ENCODE measurements at places on chromosomes 6 and 20.
A peak's percentile ranks its signal among the peaks of the same experiment; 100 is the strongest.

DNA sequence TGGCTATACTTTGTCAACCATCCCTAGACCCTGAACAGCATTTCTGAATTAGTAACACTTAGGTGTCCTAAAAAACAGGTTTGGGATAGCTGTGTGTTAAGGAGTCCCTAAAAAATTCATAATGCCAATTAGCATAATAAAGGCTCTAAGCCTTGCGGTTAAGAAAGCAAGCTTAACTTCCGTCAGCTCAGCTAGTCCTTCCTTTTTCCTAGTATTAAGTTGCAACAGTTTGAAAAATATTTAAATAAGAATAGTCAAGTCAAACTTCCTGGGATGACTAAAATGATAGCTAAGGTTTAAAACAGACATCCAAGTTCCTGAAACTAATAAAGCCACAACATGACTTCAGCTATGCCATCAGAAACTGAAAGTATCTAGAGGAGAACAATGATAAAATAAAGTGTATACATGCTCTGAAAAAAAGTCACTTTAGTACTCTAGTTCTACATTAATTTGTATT lies 3.5 kb downstream of the AKIRIN2 start:
- no peak for DNase-seq

DNA sequence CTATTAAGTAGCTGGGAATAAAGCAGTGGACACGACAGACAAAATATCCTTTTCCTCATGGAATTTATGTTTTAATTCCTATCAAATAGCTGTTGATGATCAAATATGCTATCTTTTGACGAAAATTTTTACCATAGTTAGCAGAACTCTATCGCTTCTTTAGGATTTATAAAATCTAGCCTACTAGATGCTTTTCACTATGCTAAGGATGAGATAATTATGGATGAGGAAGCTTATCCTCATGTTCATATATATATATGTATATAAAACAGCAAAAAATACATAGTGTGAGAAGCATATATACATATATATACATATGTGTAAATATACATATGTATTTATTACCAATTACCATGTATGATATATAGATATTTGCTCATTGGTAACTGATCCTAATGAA lies 12.9 kb upstream of the PRSS16 start:
- no peak for DNase-seq

DNA sequence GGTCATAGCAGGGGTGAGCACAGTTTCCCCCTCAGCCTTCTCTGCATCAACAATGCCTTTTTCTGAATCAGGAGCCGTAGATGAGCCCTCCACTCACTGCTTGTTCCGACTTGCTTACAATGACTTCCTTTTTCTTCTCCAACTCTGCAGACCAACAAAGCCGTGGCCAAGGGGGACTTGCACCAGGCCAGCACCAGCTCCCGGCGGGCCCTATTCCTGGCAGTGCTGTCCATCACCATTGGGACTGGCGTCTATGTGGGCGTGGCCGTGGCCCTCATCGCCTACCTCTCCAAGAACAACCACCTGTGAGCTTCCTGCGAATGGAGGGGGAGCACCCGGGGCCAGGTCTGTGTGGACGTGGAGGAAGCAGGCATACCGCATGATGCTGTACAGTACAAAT lies 195.8 kb downstream of the SYNDIG1 start:
- no peak for DNase-seq

DNA sequence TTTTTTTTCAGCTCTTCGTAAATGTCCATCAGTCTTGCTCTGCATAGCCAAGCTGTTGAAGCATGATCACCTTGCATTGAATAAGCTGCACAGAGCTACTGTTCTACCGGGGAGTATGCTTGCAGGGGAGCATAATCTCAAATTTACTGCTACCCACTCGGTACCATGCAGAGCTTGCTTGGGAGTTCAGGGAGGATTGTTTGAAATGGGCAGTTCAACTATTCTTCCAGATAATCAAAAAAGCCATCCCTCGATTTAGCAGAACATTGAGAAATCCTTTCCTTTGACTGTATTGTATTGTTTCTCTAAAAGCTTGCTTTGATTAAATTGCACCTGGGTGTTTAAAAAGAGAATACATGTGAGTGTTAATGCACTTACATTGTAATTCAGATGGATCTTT lies 332.6 kb downstream of the UTRN start:
- DNase-seq, result no peak

DNA sequence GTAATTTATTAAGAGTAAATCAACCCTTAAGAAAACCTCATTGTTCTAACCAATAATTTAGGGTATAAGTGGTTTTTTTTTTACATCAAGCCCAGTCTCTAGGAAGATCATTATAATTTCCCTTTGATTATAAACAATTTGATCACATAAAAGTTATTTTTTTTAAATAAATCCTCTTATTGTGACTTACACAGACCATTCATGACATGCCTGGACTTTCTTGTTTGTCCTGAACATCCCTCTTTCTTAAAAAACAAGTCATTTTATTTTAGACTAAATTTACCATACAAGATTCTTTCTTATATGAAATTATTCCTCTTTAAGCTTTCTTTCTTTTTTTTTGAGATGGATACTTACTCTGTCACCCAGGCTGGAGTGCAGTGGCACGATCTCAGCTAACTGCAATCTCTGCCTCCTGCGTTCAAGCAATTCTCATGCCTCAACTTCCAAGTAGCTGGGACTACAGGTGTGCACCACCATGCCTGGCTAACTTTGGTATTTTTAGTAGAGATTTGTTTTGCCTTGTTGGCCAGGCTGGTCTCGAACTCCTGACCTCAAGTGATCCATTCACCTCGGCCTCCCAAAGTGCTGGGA lies 53.6 kb upstream of the AGPAT4 start:
- no peak for DNase-seq

GRCh38 chr20:36344517-36345132 lies 38.5 kb downstream of the DLGAP4 start:
- DNase-seq, result no peak

GRCh38 chr6:42781796-42782688 lies at the start of gene BICRAL:
TSS of gene BICRAL (plus strand) at chr6:42782052. CDS start at chr6:42822023, 39,971 bp downstream.
- peak; percentile 30 for DNase-seq

DNA sequence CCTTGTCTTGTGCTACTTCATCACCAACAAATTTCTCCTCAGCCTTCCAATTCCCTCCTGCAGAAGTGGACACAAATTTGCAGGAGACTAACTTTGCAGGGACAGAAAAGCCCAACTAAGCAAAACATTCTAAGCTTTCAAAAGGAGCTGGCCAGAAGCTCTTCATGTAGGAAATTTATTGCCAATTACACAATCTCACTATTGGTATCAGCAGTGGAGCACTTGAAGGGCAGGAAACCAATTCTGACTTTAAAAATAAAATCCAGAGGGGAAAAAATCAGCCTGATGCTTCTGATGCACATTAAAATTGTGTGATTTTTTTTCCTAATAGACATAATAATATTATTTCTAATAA lies 193.3 kb downstream of the LY86 start:
- no peak for DNase-seq

- no peak for DNase-seq
Measured at GRCh38 chr6:21836277-21836676, 242.7 kb downstream of the SOX4 start.

GRCh38 chr20:25580711-25581110 lies 4.6 kb downstream of the NINL start:
- DNase-seq, result no peak

DNA sequence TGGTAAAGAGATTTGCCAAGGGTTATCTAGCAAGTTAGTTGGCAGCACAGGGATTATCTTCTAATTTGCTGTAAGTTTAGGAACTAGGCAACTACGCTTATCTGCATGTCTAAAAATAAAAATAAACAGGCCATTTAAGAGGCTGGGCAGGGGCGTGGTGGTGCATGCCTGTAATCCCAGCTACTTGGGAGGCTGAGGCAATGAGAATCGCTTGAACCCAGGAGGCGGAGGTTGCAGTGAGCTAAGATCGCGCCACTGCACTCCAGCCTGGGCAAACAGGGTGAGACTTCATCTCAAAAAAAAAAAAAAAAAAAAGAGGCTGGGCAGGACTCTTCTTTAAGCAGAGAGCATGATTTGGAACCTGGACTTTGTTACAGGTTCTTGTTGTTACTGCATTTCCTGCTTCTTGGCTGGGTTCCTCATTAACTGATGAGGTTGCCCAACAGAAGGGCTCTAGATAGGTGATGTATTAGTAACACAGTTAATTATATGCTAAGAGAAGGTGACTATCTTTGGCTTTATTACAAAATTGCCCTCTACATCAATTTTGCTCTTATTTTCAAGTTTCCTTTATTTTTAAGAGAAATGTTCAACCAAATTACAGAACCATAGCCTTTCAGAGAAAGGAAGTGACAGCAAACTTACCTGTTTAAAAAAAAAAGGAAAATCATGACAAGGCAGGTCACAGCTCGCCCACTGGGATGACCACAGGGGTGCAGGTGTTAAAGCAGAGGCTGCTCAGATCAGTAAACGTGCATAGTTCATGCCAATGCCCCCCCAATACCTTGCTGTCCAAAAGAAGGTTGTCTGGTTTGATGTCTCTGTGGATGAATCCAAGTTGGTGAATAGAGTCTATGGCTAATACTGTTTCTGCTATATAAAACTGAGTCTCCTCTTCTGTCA lies 32.5 kb downstream of the STK38 start:
- DNase-seq, result no peak

DNA sequence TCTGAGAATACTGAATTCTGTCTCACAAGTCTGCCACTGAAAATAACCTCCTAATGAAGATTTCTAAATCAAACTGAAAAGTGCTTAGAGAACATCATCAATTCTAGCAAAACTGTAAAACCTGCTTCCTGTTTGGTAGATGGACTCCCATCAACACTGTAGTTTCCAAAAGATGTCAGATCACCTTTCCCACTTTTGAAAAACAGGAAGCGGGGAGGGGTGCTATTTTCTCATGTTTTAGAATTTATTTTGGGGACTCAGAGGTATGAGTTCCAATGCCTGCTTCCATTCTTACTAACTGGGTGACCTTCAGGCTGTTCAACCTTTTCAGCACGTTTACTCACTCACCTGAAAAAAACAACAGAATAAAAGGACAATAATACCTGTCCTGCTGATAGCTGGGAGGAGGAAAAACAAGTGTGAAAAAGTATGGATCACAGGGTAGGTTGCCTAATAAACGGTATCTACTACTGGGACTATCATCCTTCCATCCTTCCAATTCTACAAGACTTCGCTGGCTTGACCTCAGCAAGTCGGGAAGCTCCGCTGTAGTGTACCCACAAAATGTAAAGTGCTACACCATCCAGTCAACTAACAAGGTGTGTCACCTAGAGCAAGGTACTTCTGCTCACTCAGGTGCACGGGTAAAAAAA lies 1.1 kb downstream of the ATP5F1E start:
- no peak for DNase-seq

DNA sequence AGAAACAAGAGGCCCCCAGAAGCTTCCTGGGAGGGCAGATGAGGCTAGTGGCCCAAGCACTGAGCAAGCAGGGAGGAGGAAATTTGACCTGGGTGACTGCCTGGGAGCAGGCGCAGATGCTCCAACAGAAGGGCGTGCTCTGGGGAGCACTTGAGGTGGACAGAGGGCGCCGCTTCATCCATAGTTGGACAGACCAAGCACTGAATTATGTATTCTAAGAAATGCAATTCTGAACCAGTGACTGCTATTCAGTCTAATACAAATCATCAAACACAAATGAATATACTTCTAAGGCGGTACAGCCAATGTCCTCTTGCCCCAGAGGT lies 28.7 kb upstream of the IRF4 start:
- no peak for DNase-seq

DNA sequence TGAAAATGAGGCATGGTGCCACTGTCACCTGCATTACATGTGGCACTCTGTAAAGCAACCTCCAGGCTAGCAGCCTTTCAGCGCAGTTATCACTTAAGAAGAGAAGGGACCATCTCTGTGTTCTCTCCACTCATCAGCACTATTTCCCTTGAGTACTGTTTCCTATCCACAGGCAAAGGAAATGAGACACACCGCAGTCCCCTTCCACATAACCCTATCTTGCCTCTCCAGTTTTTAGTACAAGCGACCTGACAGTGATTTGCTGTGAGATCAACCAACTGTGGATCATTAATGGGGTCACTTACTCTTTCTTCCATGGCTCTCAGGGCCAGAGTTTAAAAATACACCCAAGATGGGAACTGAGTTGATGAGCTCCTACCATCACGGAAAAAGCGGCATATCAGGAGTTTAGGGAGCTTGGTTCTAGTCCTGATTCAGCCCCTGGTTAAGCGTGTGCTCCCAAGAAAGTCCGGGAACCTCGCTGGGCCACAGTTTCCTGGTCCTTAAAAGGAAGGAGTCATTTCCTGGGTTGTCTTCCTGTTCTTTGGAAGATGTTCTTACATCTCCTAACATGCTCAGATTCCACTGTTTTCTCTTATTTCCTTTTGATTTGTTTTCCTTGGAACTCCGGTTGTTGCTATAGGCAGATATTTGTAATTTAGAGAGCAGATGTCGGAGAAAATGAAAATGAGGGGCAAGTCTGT lies 27.3 kb downstream of the PRDM1 start:
- no peak for DNase-seq

- no peak for DNase-seq
Measured at GRCh38 chr6:105991561-105992314, 94.4 kb upstream of the PRDM1 start.

- DNase-seq, result no peak
Measured at GRCh38 chr6:73642530-73642929, 11.3 kb downstream of the SLC17A5 start.

GRCh38 chr20:52060794-52061714 lies 130.5 kb downstream of the ZFP64 start:
- DNase-seq, result no peak

DNA sequence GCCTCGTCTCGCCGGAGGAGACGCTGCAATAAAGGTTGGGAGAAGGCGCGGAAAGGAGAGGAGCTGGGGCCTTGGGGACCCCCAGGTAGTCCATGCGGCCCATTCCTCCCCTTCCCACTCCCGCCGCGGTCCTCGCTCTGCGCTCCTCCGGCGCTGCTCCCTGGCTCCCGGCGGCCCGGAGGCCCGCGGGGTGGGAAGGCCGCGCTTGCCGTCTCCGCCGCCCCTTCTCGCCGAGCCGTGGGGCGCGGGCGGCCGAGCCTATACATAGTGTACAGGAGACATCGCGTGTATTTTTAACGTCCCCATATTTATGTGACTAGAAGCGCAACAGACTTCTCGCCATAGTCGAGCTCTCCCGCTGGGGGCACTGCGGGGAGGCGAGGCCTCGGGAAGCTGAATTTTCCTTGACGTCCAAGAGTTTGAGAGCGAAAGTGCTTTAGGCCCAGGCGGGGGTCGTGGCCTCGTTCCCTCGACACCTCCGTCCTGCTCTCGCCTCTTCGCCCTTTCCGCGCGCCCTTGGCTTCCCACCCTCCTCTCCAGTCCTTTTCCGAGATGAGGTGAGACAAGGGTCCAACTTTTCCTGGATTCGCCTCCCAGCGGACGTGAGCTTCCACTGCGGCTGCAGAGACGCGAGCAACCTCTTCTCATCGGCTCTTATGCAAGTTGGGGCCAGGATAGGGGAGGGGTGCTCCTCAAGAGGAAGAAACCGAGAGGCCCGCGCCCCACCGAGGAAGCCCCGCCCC lies 29.0 kb downstream of the SLC12A5 start:
- no peak for DNase-seq

- no peak for DNase-seq
Measured at GRCh38 chr20:60058879-60059278, 100.7 kb downstream of the CDH26 start.

GRCh38 chr6:132780770-132781371 lies 17.6 kb downstream of the SLC18B1 start:
- no peak for DNase-seq

Measured in NCI-H524 treated with DMSO at 0.1 percent for 48 hours (cell line).